CD4-positive, alpha-beta T cell treated with Interleukin-6 at 100 ng/mL for 8 hours (primary cell): ENCODE measurements at places on chromosomes 16 and 17.

DNA sequence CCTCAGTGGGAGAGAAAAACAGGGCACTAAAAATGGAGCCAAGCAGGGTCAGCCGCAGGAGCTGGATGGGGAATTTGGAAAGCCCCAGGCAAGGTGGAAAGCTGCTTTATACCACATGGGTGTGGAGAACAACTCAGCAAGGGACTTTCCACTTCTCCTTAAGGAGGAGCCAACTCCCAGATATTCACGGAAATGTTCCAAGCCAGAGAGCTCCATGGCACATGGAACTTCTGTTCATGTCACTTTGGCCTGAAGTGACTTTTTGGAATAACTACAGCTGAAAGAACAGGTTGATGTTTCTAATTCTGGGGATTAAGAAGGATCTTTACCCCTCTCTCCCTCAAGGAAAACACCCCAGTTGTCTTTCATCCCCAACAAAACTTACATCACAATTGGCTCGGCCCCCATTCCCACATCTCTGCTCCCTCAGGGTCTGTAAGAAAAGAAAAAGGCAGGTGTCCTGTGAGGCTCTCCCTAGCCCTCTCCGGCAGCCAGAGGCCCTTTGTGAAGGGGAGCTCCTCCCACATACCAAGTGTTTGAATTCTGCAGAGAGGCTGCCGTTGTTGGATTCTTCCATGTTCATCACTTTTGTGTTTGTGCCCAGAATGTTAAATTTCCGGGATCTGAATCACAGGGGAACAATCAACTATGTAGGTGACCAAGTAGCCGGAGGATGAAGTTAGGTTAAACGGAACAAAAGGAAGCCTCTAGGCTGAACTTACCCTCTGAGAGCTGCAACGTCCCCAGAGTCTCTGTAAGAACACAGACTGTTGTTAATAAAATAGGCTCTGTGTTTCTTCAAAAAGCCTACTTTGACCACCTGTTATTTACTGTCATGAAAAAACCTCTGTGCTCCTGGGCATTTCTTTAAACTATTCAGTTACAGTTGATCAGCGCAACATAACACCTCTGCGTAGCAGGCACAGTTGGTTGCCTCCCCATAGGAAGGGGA is 41.0 kb downstream of the STAT5A start:
- DNase-seq, result no peak

GRCh38 chr17:48478224-48479013 is 48.4 kb upstream of the SKAP1 start:
- peak; percentile 20 for DNase-seq

DNA sequence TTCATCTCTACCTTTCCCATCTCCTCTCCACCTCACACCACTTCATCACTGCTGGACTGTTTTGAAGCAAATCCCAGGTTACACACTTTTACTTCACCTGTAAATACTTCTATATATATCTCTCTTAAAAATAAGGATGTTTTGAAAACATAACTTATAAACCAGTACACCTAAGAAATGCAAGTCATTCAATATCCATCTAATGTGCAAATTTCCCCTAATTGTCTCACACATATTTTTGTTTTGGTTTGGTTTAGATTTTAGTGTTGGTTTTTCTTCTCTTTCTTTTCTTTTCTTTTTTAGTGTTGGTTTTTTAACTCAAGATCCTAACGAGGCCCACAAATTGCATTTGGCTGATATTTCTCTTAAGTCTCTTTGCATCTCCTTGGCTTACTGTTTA is 17.9 kb upstream of the ZNF19 start:
- DNase-seq, result no peak

GRCh38 chr16:13021996-13022395 is 120.6 kb downstream of the SHISA9 start:
- no peak for DNase-seq

DNA sequence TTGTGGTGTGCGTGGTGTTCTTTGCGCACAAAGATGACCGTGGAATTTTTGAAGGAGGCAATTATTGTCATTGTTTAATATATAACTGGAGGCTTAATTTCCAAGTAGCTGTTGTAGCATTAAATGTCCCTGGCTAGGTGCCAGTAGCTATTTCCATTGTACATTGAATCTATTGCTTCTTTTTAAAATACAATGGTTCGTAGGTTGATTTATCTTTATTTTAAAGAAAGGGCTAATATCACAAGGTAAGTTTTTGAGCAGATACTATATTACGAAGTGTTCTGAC is 127.1 kb downstream of the RPTOR start:
- no peak for DNase-seq

DNA sequence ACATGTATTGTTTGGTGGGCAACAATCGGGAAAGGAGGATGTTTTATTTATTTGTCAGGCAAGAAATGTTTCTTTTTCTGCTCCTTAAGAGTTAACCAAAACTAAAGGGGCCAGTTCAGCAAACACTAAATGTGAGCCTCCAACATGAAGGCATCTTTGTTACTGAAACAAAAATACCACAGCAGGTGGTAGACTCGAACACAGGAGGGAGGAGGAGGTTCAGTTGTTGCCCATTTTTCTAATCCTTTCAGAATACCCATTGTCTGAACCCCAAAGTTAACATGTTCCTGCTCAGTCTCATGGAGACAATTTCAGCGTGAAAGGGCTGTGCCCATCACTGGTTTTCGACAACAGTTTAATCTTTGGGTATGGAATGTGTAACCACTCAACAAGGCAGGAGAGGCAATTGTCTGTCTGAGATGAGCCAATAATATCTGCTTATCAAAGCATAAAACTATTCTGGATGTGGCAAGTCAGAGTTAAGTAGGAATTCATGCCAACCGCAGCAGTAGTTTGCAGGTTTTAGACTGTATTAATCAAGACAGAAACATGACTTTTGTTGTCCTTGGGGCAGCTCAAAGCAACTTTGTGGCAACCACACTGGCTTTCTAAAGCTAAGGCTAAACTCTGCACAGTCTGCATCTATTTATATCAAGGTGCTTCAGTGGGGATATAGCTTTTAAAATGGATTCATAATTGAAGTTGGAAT is 211.7 kb downstream of the FTO start:
- DNase-seq, result no peak

DNA sequence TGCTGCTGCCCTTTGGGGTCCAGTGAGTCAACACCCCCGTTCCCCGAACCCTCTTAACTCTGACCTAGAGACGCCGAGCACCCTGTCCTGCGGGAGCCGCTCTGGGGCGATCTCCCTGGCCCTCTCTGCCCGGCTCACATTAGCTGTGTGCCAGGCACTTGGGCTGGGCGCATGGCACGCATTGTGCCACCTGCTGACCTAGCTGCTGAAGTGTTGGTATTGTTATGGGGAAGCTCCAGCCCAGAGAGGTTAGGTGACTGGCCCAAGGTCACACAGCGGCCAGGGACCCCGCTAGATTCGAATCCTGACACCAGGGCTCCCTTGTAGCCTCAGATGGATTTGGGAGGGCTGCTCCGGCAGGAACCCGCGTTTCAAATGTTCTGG is 1.1 kb downstream of the HSD17B1 start:
- DNase-seq, result no peak

DNA sequence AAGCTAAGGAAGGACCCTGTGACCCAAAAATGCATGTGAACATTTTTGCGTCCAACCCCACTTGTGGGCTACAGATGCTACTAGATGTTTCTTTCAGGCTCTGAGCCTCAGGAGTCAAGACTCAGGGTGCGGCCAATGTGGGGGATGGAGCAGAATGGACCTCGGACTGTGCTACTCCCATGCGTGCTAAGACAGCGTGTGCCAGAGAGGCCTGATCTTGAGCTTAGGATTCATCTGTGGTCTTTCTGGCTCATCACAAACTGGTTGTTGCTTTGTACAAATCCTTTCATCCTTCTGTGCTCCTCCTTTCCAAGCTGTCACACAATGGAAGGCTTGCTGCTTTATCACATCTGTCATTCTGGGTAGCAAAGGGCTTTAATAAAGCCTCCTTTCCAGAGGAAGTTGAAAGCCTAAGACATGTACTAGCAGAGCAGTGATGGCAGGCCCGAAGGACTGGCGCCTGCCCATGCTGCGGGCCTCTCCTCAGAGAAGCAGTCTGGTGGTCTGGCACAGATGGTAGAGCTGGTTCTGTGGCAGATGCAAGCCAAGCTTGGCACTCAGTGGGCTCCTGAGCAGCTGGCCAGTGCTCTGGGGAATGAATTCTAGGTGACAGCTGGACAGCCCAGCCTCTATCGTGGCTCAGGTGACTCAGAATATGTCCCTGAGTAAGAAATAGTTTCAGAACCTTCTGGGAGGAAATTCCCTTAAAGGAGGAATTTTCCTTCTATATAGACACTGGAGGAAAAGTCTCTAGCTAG is 27.8 kb downstream of the COG4 start:
- DNase-seq, result no peak

- DNase-seq, result no peak
Measured at GRCh38 chr16:72409423-72409822, 237.5 kb upstream of the PMFBP1 start.

DNA sequence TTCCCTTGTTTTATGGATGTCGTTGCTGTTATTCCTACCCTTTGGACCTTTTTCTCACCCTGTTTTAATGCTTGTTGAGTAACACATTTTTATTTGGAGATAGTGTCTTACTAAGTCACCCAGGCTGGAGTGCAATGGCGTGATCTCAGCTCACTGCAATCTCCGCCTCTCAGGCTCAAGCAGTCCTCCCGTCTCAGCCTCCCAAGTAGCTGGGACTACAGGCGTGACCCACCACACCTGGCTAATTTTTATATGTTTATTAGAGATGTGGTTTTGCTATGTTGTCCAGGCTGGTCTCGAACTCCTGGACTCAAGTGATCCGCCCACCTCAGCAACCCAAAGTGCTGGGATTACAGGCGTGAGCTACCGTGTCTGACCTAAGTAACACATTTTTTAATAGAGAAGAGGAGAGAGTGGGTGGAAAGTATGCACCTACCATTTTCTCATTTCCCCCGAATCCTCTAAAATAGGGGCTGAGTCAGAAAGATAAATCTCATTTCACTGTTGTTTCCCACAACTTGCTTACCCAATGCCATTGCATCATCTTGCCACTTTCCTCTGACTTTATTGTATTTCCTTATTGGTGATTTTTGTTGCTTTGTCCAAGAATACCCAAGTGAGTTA is 7.0 kb downstream of the DHX40 start:
- DNase-seq, result no peak

DNA sequence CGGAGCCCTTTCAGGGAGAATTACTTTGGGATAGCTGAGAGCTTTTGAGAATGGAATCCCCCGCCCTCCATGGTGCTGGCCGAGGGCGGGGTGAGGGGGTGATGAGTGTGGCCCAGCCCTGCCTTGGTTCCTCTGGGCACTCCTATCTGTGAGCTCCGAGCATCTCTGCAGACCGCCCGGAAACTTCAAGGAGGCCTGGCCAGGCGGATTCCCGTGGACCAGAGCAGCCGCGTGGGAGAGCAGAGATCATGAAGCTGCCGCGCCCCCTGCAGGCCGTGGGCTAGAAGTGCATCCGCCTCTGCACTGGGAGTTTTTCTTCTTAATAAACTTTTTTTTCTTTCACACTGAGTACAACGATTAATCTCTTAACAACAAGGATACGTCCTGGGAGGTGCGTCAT is 392.9 kb upstream of the EEF2KMT start:
- DNase-seq, result no peak

GRCh38 chr17:8222380-8222629 is 11.9 kb upstream of the AURKB start:
- peak; percentile 71 for DNase-seq

DNA sequence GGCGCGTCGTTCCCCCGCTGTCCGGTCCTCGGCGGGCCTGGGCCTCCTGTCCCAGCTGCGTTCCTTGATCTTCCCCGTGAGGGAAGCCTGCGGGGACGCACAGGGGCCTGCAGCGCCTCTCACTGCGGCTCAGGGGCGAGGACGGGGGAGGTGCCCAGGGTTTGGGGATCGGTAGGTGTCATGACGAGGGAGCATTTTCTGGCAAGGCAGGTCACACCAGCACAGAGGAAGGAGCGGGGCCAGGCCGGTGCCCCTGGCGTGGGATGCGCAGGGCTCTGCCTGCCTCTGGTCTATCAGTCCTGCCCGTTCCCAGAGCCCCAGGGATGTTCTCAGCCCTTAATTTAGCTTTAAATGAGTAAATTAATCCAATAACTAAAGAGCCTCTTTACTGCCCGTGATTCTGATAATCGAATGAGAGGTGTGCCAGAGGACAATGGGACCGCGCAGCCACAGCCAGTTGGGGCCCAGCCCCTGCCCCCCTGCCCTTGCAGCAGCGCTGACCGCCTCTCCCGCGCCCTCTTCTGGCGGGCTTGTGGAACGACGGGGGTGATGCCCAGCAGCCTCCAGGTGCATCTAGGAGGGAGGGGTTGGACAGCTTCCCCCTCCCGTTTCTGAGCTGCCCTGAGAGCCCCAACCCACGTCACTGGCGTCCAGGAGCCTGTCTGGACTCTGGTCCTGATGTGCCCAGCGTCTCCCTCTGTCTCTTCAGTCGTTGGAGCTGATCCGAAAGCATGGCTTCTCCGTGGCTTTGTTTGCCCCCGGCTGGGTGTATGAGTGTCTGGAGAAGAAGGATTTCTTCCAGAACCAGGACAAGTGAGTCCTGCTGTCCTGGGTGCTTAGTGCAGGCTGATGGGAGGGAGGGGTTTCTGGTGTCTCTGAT is 7.9 kb downstream of the ENGASE start:
- DNase-seq, result peak; percentile 43

DNA sequence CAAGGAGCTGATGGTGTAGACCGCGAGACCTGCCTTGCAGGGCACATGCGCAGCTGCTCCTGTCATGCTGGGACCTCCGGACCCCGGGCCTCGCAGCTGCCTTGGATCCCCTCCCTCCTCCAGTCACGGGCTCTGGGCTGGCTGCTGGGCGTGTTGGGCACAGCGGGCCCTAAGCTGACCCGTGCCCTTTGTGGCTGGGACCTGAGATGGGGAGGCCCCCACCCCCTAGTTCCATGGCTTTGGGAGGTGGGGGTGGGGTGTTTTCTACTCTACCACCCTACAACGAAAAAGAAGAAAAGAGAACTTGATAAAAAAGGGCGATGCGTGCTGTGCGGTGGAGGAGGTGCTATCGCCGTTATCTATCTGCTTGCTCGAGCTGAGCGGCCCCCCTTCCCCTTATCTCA is 14.5 kb downstream of the ZFPM1 start:
- DNase-seq, result no peak

DNA sequence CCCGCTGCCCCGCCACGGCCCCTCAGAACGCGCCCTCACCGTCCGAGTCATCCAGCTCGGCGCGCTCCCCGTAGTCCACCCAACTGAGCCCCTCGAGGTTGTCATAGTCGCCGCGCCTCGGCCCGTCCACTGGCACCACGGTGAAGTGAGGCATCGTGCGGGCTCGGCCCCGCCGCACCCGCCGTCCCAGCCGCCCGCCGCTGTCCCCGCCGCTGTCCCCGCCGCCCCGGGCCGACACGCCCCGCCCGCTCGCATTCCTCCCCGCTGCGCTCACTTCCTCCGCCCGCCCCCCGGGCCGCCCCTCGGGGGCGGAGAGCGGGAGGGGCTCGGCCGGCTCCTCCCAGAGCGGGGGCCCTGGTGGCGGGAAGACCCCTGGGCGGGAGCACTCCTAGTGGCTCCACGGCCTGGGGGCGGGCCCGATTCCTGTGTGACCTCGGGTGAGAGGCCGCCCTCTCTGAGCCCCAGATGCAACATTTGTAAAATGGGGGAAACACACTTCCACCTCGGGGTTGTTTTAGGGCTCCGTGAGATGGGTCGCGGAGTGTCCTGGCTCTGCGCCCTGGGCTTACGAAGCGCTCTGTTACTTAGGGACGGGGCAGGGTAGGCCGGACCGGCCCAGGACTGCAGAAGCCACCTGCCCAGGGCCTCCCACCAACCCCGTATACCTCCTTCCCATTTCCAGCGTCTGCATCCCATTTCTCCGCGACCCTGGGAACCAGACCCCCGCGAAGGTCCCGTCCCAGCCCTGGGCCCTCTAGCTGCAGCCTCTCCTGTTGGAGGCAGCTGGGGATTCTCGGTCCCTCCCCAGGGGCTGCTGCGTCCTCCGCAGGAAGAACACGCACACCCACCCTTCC is at the start of gene SLC12A4:
Gene SLC12A4, minus strand, starts transcription at position 238 of the 854 bp plus-strand sequence. Its CDS starts 84 bp downstream, at position 154.
- peak; percentile 81 for DNase-seq

GRCh38 chr16:29985271-29985811 is 10.1 kb downstream of the HIRIP3 start:
- no peak for DNase-seq
